Hematopoietic multipotent progenitor cell treated with erythropoietin and hydrocortisone succinate and interleukin-3 and kit ligand, for 15 days (in vitro differentiated cells): ENCODE measurements at places on chromosomes 12 and 14.

GRCh38 chr12:78343657-78344056, 513.0 kb downstream of the NAV3 start:
- DNase-seq = no peak

GRCh38 chr14:77026930-77027537, 1.5 kb downstream of the IRF2BPL start:
- DNase-seq = peak; percentile 61

DNA sequence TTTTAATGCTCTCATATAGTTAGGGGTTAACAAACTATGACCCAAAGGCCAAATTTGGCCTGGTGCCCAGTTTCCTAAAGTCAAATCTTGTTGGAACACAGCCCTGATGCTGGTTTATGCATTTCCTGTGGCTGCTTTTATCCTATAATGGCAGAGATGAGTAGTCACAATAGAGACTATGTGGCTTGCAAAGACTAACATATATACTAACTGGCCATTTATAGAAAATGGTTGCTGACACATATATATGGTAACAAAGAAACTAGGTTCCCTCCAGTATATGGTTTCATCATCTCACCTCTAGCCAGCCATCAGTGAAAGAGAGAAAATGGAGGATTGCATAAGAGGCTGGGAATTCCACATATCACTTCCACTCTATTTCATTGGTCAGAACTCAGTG, 10.8 kb downstream of the NAV3 start:
- DNase-seq = no peak

- DNase-seq = peak; percentile 71
Observed at GRCh38 chr12:116703214-116703795, 34.6 kb downstream of the SPRING1 start.

DNA sequence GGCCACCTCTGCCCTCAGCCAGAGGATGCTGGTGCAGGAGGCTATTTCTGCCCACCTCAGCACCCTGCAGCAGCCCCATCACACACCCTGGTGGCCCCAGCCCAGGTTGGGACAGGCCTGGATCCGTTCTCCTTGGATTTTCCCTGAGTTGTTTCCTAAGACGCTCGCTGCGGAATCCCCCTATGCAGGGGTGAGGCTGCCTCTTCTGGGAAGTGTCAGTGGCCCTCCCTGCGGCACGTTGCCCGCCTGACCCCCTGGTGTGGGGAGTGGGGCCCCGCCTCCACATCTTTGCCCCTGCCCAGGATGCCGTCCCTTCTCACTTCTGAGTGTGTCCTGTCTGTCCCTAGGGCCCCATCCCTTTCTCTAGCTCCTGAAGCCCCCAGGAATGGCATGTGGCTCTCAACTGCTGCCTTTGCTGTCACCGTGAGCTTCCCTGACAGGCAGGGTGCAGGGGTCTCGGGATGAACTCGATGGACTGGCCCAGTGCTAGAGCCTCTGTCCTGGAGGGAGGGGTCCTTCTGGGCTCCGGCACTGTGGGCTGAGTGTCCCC, 594 bp upstream of the EXOC3L4 start:
- DNase-seq = no peak

DNA sequence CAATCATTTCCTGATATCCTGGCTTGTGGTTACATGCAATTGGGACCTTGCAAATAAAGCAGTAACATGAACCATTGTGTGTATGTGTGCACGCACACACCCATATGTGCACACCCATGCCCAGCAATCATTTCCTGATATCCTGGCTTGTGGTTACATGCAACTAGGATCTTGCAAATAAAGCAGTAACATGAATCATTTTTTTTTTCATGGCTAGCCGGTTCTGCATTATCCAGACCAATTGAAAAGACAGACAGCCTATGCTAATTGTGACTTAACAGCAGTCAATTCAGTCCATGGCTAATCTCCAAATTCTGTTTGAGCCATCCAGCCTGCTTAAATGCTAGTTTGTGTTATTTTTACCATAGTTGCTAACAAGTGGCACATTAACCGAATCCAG, 134.3 kb downstream of the TTC7B start:
- no peak for DNase-seq

GRCh38 chr12:68888243-68888642, 44.7 kb downstream of the CPM start:
- no peak for DNase-seq

DNA sequence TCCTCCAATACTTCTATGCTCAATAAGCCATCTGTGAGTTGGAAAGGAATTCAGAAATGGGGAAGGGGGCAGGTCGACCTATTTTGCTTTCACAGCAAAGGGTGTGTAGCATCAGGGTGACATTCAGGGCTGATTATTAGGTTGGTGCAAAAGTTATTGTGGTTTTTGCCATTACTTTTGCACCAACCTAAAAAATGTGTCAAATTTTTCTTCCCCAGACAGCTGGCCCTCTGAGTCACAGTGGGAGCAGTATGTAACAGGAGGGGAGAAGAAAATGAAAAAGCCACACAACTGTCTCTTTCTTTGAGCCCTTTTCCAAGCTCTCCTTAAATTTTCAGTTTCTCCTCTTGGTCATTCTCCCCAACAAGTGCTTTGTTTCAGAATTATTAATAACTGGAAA, 47.1 kb upstream of the GZMB start:
- no peak for DNase-seq

GRCh38 chr12:128190614-128191013, 76.4 kb upstream of the TMEM132C start:
- no peak for DNase-seq

- no peak for DNase-seq
Observed at GRCh38 chr12:129036135-129036534, 182.9 kb downstream of the GLT1D1 start.

DNA sequence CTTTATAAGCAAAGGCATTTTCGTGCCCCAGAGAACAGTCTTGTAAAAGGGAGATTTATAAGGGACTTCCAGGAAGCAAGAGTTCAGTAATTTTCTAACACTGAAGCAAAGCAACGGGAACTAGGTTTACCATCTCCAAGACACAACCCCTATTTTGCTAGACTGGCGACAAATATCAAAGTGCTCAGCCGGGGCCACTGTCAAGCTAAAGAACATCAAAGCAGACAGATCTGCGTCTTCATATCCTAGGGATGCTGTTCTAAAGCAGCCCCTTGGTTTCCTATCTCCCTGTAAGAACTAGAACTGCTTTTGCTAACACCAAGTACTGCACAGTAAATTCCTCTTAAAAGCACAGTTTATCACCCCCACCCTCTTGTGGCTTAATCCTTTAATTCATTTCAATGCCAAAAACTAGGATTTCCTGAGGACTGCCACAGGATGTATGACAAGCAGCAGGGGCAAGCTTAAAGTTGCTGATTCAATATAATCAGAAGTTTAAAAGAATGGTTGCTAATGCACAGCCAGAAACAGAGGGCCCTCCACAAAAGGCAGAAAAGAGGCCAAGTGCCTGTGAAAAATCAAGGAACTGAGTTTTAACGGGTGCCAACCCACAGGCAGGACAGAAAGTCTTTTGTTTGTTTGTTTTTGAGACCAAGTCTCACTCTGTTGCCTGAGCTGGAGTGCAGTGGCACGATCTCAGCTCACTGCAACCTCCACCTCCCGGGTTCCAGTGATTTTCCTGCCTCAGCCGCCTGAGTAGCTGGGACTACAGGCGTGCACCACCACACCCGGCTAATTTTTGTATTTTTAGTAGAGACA, 44.0 kb upstream of the ISM2 start:
- DNase-seq = no peak

DNA sequence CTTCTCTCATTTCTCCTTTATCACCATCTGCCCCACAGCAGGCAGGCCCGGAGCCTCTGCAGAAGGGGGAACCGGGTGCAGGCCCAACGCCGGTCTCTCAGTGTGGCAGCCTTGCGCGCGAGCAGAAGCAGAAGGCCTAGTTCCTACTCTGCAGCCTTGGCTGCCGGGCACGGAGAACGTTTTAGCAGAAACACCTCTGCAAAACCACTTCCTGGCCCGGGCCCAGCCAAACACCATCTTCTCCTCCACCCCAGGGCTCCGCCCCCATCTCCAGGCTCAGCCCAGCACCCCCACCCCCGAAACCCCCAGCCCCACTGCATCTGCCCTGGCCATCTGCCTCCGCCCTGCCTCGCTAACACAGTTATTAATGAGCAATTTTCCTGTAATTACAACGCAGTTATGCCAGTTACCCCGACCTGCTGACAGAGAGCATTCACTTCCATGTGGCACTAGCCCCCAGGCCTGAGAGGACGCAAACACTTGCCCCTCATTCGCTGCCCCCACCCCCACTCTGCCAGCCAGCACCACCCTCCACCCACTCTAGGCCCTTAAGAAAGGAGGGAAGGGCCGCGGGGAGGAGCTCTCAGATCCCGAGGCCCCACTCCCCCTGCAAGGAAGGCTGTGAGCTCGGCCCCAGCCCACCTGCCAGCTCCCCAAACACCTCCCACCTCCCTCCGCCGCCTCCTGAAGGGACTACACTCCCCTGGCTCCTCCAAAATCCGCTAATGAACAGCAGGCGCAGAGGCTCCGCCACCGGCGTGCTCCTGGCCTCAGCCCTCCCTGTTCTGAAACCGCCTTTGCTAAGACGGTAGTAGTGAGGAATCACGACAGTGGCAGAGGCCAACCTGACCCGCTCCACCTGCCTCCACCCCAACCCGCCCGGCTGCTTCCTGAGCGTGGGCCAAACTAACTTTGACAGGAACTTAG, 44.7 kb upstream of the FBRSL1 start:
- no peak for DNase-seq

GRCh38 chr12:4251967-4252366, 21.6 kb upstream of the CCND2 start:
- no peak for DNase-seq
